Transverse colon (tissue), 4 donors: ENCODE measurements at places on chromosomes 13 and 19. TPM values are rescaled to one million over a fixed set of nuclear protein-coding genes. Genes with fewer than 3 reads are reported as not detected.

The SPPL2B gene
- 149 TPM for total RNA-seq

The SULT2A1 gene
- 0.32 TPM for total RNA-seq

The ATP8A2 gene
- total RNA-seq: 0.64 TPM

The DDX39A gene
- total RNA-seq: 286 TPM

The FLT3 gene
- total RNA-seq: 0.55 TPM

The ACP5 gene
- 25.8 TPM for total RNA-seq

The FCGBP gene
- total RNA-seq: 6,178 TPM

GRCh38 chr13:73057284-73058063, 1.3 kb upstream of the KLF5 start:
- H3K27ac ChIP-seq: peak overlapping the region; percentile 83
- DNase-seq: no peak
- H3K4me3 ChIP-seq: peak overlapping the region; percentile 97
- no peaks in the 10 kb centered on the region for H3K4me1 ChIP-seq

GRCh38 chr19:11127905-11128304, 27.7 kb downstream of the SPC24 start:
- no peaks in the 10 kb centered on the region for H3K27me3 ChIP-seq
- H3K4me3 ChIP-seq: no peak overlapping the region
- peaks cover 4% of the 10 kb centered on the region for H3K4me1 ChIP-seq
- no peak overlapping the region for H3K27ac ChIP-seq
- DNase-seq: no peak

GRCh38 chr19:913080-913748, at the start of gene R3HDM4:
TSS of gene R3HDM4 (minus strand) at chr19:913219. CDS start at chr19:913157, 62 bp downstream.
- peak within 1 kb of the TSS; percentile 98 for H3K4me3 ChIP-seq
- DNase-seq: peak; percentile 89
- peak within 1 kb of the TSS; percentile 93 for H3K27ac ChIP-seq

DNA sequence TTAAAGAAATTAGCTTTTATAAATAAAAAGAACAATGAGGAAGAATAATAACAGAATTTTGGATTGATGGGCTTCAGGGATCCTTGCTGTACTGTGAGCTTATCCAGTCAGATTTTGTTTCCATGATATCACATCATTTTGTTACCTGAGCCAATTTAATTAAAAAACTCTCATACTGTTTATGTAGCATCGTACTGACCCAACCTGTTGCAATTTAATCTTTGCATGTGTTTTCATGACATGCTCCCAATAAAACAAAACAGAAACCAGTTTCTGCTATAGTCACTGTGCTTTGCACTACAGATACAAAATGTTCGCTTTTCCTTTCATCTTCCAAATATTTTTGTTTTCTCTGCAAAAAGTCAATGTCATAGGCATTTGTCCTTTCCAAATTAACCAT, 109.7 kb upstream of the RNF113B start:
- no peaks in the 10 kb centered on the region for H3K27me3 ChIP-seq
- H3K4me1 ChIP-seq: no peaks in the 10 kb centered on the region
- H3K4me3 ChIP-seq: no peak overlapping the region
- H3K27ac ChIP-seq: no peak overlapping the region
- no peaks in the 10 kb centered on the region for H3K36me3 ChIP-seq
- DNase-seq: no peak

DNA sequence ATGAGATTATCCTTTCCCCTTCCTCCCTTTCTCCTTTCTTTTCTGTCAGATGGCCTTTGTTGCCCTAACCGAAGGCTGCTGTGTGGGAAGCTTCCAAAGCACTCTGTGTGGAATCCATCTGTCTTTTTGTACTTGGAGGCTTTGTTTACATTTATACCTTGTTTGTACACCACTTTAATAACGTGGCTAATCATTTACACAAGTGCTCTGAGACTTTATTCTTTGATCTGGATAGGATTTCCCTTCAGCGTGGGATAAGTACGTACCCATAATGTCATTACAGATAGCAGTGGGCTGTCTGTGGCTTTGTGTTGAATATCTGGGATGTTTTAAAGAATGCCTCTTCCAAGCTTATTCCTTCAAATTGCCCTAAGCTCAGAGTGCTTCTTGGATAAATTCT, 684.7 kb upstream of the SLITRK5 start:
- H3K4me1 ChIP-seq: no peaks in the 10 kb centered on the region
- no peak overlapping the region for H3K27ac ChIP-seq
- H3K4me3 ChIP-seq: no peak overlapping the region

DNA sequence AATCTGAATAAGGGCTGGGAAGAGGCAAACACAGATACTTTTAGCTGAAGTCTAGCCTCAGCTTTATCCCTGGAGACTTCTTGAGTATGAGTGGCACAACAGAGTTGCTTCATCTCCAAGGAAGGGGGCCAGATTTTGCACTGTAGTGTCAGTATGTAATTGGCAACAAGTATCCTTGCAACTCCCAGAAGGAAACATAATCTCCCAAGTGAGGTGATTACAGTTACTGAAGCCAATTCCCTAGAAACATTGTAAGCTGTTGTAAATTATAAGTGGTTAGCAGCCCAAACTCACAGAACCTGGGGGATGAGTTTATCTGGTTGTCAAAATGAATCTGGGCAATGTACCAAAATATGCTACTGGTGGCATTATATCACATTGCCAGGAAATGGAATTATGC, 2065.7 kb upstream of the PCDH20 start:
- H3K27me3 ChIP-seq: no peaks in the 10 kb centered on the region
- H3K4me3 ChIP-seq: no peak overlapping the region
- no peaks in the 10 kb centered on the region for H3K4me1 ChIP-seq
- no peaks in the 10 kb centered on the region for H3K36me3 ChIP-seq
- DNase-seq: no peak

DNA sequence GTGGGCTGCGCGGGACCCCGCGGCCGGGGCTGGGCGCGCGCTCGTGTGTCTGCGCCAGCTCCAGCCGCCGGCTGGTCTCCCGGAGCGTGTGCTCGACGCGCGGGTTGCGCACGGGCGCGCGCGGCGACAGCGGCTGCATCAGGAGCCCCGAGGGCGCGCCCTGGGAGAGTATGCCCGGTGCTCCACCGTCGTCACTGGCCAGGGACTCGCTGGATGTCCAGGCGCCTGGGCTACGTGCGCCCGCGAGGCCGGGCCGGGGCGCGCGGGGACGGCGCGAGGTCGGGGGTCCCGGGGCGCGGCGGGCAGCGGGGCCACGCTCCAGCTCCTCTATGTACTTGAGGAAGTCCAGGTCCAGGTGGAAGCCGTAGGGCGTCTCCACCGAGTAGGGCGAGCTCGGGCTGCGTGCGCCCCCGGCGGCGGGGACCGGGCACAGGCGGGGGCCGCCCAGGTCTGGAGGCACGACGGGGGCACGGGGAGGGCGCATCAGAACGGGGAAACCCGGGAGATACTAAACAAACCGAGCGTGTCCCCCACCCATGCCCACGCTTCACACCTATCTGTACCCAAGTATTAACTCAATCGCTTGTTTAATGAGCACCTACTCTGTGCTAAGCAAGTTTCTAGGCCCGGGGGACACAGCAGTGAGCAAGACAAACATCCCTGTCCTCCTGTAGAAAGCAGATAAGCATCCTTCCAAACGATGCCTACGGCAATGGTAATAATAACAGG, 7.6 kb downstream of the KANK3 start:
- no peak overlapping the region for H3K27ac ChIP-seq
- H3K4me3 ChIP-seq: peak overlapping the region; percentile 22
- H3K36me3 ChIP-seq: no peaks in the 10 kb centered on the region
- H3K27me3 ChIP-seq: peaks cover 75% of the 10 kb centered on the region
- peak; percentile 20 for DNase-seq
- H3K4me1 ChIP-seq: peaks cover 19% of the 10 kb centered on the region

GRCh38 chr19:57110592-57111328, 9.0 kb upstream of the USP29 start:
- no peak for DNase-seq
- no peaks in the 10 kb centered on the region for H3K4me1 ChIP-seq
- H3K27ac ChIP-seq: no peak overlapping the region

DNA sequence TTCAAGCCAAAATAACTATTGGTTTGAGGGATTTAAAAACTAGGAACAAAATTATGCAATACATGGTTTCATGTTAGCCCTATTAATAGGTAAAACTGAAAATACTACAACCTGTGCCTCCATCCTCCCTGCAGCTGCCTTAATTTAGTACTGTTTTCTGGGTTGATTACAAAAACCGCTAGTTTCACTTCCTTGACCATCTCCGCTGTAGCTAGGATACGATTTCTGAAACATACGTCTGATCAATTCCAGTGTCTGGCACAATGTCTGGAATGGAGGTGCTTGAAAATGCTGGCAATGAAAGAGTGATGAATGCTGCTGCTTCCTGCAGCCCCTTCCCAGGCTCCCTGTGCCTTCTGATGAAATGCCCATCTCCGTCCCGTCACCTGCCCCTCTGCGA, 273.5 kb downstream of the SHISA2 start:
- no peaks in the 10 kb centered on the region for H3K27me3 ChIP-seq
- DNase-seq: no peak
- no peaks in the 10 kb centered on the region for H3K36me3 ChIP-seq

- DNase-seq: no peak
- H3K27ac ChIP-seq: no peak overlapping the region
- no peaks in the 10 kb centered on the region for H3K27me3 ChIP-seq
- peaks cover 3% of the 10 kb centered on the region for H3K4me1 ChIP-seq
Observed at GRCh38 chr13:32751340-32751739, 165.1 kb downstream of the PDS5B start.

- H3K4me1 ChIP-seq: no peaks in the 10 kb centered on the region
- no peak overlapping the region for H3K27ac ChIP-seq
- H3K36me3 ChIP-seq: no peaks in the 10 kb centered on the region
- H3K4me3 ChIP-seq: no peak overlapping the region
Observed at GRCh38 chr19:28509079-28509895, 703.7 kb downstream of the UQCRFS1 start.

GRCh38 chr13:97567510-97568243, 133.7 kb downstream of the RAP2A start:
- no peak overlapping the region for H3K4me3 ChIP-seq
- no peaks in the 10 kb centered on the region for H3K36me3 ChIP-seq
- H3K27ac ChIP-seq: no peak overlapping the region
- peaks cover 6% of the 10 kb centered on the region for H3K4me1 ChIP-seq

DNA sequence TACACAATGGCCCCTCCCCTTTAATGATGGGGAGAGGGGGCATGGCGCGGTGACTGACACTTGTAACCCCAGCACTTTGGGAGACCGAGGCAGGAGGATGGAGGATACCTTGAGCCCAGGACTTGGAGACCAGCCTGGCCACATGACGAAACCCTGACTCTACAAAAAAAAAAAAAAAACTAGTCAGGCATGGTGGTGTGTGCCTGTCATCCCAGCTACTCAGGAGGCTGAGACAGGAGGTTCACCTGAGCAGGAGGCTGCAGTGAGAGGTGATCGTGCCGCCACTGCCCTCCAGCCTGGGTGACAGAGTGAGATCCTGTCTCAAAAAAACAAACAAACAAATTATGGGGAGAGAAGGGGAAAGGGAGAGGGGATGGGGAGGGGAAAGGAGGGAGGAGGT, 13.8 kb upstream of the ZBTB7A start:
- H3K4me3 ChIP-seq: no peak overlapping the region
- no peak for DNase-seq
- H3K27me3 ChIP-seq: no peaks in the 10 kb centered on the region

- peak; percentile 83 for DNase-seq
- H3K36me3 ChIP-seq: no peaks in the 10 kb centered on the region
- peak overlapping the region; percentile 100 for H3K27ac ChIP-seq
Observed at GRCh38 chr19:18519962-18520847, 1.7 kb downstream of the ELL start.

GRCh38 chr13:21152251-21152899, 24.0 kb downstream of the SKA3 start:
- peaks cover 9% of the 10 kb centered on the region for H3K36me3 ChIP-seq
- H3K4me3 ChIP-seq: no peak overlapping the region

- no peaks in the 10 kb centered on the region for H3K4me1 ChIP-seq
- H3K27ac ChIP-seq: no peak overlapping the region
- no peaks in the 10 kb centered on the region for H3K36me3 ChIP-seq
- H3K27me3 ChIP-seq: no peaks in the 10 kb centered on the region
Observed at GRCh38 chr13:24313439-24313838, 4.1 kb downstream of the C1QTNF9 start.

GRCh38 chr13:106846571-106847448, 278.9 kb upstream of the ARGLU1 start:
- DNase-seq: no peak
- no peaks in the 10 kb centered on the region for H3K27me3 ChIP-seq
- no peaks in the 10 kb centered on the region for H3K36me3 ChIP-seq

GRCh38 chr13:35164324-35164932, 222.4 kb downstream of the NBEA start:
- no peaks in the 10 kb centered on the region for H3K27me3 ChIP-seq

DNA sequence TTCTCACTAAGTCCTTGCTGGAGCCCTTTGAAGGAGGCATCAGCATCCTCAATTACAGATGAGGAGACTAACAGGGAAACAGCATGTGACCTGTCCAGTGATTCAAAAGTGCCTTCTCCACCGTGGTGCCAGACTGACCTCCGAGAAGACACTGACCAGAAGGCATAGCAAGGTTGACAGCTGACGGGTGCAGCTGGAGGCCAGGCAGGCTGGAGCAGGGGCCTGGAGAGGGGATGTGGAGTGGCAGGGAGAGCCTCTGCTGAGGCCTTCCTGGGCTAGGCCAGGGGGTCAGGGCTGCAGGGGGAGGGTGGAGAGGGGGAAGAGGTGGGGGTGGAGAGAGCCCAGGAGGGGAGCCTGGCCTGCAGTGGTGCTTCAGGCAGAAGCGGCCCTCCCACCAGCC, 66.3 kb downstream of the KCTD15 start:
- no peaks in the 10 kb centered on the region for H3K36me3 ChIP-seq
- peaks cover 4% of the 10 kb centered on the region for H3K27me3 ChIP-seq
- H3K4me3 ChIP-seq: no peak overlapping the region
- no peak overlapping the region for H3K27ac ChIP-seq

GRCh38 chr13:29572575-29572974, 22.9 kb downstream of the SLC7A1 start:
- no peak overlapping the region for H3K4me3 ChIP-seq
- H3K36me3 ChIP-seq: no peaks in the 10 kb centered on the region
- H3K27ac ChIP-seq: peak overlapping the region; percentile 73
- DNase-seq: peak; percentile 73
- H3K4me1 ChIP-seq: peaks cover 22% of the 10 kb centered on the region

DNA sequence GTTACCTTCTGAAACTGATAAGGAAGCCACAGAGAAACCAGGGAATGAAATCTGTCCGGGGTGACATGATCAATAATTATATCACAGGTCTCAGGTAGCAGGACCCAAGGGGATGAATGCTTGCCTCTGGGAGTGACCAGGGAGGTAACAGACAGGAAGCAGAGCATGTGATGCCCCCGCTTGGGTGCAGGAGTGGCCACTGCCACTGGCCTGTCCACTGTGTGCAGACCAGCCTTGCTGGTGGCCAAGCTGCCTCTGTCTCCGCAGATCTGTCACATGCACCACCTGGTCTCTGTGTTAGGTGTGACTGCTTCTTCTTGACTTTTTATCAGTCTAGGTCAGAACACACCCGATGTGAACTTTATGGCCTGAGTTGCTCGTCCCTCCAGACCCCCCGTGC, 71.8 kb downstream of the PEPD start:
- no peak overlapping the region for H3K27ac ChIP-seq
- no peaks in the 10 kb centered on the region for H3K36me3 ChIP-seq
- no peak overlapping the region for H3K4me3 ChIP-seq

- no peak for DNase-seq
Observed at GRCh38 chr13:65857942-65858565, 1372.1 kb downstream of the PCDH9 start.
